ENCODE measurements at places on chromosomes 6 and 20. TPM values are rescaled to one million over a fixed set of nuclear protein-coding genes. Genes with fewer than 3 reads are reported as not detected.

DNA sequence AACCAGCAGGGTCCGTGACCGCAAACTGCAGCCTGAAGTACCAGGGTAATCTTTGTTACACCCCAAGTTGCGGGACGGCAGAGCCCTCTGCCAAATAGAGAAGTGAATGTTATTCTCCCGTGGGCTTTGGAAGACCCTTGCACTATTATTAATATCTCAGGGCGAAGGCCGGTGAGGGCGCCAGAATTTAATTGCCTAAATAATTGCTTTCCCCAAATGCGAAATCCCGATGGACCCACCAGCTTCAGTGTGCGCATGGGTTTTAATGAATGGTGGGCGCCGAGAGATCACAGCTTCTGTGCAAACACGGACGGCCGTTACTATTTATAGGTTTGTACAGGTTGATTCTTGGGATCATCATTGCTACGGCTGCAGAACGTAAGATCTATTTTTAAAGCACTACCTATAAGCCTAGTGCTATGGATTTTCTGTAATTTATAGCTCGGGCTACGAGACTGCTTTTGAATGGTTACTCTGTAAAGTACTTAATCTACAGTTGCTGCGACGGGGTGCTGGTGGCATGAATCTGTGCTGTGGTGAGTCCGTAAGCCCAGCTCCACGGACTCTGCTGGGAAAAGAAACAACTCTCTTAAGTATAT lies 15.2 kb upstream of the PHACTR3 start:
- no peak for DNase-seq
- no peaks in the 10 kb centered on the region for H3K4me1 ChIP-seq
- peaks cover 9% of the 10 kb centered on the region for H3K27me3 ChIP-seq
- H3K36me3 ChIP-seq: no peaks in the 10 kb centered on the region

DNA sequence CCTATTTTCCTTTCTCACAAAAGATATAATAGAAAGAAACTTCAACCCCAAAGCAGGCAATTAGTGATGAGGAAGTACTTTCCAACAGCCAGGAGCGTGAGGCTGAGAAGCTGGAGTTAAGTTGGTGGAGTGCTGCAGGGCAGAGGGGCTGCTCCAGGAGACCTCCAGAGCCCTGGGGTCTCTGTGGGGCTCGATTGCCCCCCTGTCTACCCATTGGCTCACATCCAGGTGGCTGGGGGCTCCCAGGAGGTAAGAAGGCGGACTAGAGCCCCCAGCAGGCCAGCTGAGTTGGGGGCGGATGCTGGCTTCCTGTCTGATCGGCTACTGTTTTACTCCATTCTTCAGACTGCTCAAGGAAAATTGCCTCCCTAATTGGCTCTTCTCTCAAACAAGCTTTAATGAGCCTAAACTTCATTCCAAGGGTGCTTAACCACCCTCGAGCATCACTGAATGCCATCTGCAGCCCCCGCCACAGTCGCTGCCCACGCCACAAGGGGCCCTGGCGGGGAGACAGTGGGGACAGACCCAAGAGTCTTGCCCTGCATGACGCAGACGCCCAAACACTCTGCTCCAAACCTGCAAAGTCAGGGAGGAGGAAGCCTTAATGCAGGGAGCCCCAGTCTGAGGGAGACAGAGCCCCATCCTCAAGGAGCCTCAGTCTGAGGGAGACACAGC lies 78.6 kb downstream of the MDGA1 start:
- H3K4me1 ChIP-seq: no peaks in the 10 kb centered on the region

GRCh38 chr6:167426651-167427050 lies 101.8 kb downstream of the TTLL2 start:
- H3K27ac ChIP-seq: no peak overlapping the region
- no peaks in the 10 kb centered on the region for H3K4me1 ChIP-seq
- H3K4me3 ChIP-seq: no peak overlapping the region

GRCh38 chr6:29502597-29502996 lies 14.8 kb upstream of the MAS1L start:
- H3K4me3 ChIP-seq: no peak overlapping the region
- H3K4me1 ChIP-seq: no peaks in the 10 kb centered on the region
- H3K27ac ChIP-seq: no peak overlapping the region
- no peaks in the 10 kb centered on the region for H3K27me3 ChIP-seq
- DNase-seq: no peak

GRCh38 chr6:24113891-24114290 lies 12.1 kb upstream of the NRSN1 start:
- H3K27ac ChIP-seq: no peak overlapping the region
- no peaks in the 10 kb centered on the region for H3K4me1 ChIP-seq
- no peaks in the 10 kb centered on the region for H3K27me3 ChIP-seq
- no peak for DNase-seq
- H3K4me3 ChIP-seq: no peak overlapping the region

DNA sequence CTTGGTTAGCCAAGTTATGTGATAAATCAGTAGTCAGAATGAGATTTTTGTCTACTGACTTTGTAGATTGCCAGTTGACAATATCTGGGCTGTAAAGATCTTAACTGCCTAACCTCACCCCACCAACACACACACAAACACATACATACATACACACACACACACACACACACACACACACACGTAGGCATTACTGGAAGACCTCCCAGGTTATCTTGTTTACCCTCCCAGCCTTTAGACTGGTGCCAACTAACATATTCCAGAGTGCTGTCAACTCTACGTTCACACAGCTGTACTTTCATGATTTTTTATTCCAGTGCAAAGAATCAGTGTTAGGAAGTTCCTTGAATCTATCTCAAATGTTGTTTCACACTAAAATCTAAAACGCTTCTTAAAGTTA lies 38.9 kb downstream of the BMP5 start:
- H3K27me3 ChIP-seq: no peaks in the 10 kb centered on the region
- peak overlapping the region; percentile 73 for H3K27ac ChIP-seq
- no peak overlapping the region for H3K4me3 ChIP-seq

DNA sequence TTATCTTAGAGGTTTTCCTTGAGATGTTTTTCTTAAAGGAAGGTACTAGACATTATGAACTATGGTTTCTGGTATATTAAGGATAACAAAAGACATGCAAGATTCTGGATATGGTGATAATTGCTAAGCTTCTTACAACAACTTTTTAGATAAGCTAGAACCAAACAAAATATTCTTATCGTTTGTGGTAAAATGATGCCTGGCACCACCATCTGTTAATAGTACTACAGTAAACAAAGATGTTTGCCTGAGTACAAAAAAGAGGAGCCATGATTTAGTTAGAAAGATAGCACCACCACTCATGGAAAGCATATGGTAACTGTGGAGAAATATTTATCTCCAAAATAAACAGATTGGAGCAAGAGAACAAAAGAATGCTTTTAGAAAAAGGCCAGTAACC lies 747.3 kb downstream of the COL12A1 start:
- H3K4me3 ChIP-seq: no peak overlapping the region
- H3K4me1 ChIP-seq: no peaks in the 10 kb centered on the region
- H3K36me3 ChIP-seq: no peaks in the 10 kb centered on the region
- H3K27me3 ChIP-seq: no peaks in the 10 kb centered on the region
- DNase-seq: no peak
- no peak overlapping the region for H3K27ac ChIP-seq

DNA sequence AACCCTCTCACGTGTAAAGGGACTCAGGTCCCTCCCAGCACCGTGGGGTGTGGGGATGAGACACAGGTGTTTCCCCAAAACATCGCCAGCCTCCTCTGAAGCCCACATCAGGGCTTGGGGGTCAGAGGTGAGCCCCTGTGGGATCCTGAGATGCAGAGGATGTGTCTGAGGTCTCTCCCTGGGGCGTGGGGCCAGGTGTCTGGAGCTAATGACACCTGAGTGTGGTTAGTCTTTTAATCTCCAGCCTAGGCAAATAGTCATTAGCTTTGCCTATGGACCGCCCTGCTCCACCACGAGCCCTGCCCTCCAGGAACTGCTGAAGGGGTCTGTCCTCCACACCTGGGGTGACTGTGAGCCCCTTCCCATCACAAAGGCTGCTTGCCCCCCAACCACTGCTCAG lies 1.7 kb downstream of the SRMS start:
- no peak overlapping the region for H3K4me3 ChIP-seq
- no peak overlapping the region for H3K27ac ChIP-seq
- no peak for DNase-seq
- peaks cover 10% of the 10 kb centered on the region for H3K4me1 ChIP-seq
- H3K36me3 ChIP-seq: no peaks in the 10 kb centered on the region

GRCh38 chr6:69090132-69090531 lies 455.1 kb downstream of the ADGRB3 start:
- no peaks in the 10 kb centered on the region for H3K27me3 ChIP-seq
- no peak overlapping the region for H3K27ac ChIP-seq
- no peak overlapping the region for H3K4me3 ChIP-seq
- H3K4me1 ChIP-seq: no peaks in the 10 kb centered on the region

- no peak for DNase-seq
- H3K4me3 ChIP-seq: no peak overlapping the region
- no peaks in the 10 kb centered on the region for H3K36me3 ChIP-seq
- H3K27ac ChIP-seq: no peak overlapping the region
- H3K27me3 ChIP-seq: no peaks in the 10 kb centered on the region
- H3K4me1 ChIP-seq: peaks cover 4% of the 10 kb centered on the region
These were observed 53.6 kb downstream of the MDGA1 start for GRCh38 chr6:37643851-37644672.

DNA sequence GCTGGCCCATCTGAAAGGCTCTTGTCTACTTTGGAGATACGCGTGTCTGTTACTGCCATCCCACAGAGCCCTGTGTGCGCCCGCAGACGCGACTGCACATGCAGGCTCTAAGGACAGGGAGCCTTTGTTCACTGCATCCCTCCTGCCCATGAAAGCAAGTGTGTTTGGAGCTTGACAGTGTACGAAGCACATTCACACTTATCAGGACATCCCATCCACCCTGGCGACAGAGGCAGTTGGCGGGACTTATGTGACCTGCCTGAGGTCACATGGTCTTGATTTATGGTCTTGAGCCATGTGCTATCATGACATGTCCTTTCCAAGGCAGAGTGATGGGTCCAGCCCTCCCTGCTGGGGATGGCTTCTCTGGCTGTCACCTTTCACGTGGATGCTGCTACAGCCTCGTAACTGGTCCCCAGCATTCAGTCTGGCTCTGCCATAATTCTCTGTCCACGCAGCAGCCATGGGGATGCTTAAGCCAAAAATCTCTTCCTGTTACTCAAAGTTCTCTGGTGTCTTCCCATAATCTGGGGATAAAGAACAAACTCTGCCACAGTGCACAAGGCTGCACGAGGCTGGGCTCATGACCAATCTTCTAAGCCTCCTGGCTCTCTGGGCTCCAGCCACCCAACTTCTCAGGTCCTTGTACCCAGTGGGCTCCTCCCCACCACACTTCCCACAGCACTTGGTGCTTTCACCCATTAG lies 36.3 kb upstream of the FAM83D start:
- H3K36me3 ChIP-seq: no peaks in the 10 kb centered on the region
- no peak for DNase-seq
- H3K27ac ChIP-seq: no peak overlapping the region
- H3K4me3 ChIP-seq: no peak overlapping the region
- H3K27me3 ChIP-seq: no peaks in the 10 kb centered on the region
- H3K4me1 ChIP-seq: no peaks in the 10 kb centered on the region

DNA sequence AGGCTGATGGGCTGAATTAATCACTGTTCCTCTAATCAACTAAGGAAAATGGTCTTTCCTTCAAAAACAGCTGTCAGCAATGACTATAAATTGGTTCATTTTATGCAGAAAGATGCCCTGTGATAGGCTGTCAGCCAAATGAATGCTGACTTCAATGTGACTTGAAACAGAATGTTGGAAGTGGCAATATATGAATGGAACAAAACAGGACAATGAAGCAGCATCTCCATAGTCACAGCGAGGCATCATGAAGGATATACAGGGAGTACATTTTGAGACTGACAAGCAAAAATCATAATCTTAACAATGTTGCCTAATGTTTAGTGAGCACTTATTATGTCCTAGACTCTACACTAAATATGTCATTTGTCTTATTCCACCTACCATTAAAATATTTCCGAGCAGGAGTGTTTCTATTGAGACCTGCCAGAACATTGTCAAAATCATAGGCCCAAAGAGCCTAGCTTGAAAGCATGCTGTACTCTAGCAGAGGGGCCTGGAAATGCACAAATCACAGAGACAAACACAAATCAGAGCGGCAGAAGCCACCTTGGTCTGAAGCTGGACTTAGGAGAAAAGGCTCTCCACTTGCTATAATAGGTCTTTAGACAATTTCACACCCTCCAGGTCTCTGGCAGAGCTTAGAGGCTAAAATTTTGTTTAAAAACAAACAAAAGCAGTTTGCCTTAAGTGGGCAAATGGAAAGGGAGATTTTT lies 63.3 kb downstream of the FAM50B start:
- peaks cover 31% of the 10 kb centered on the region for H3K4me1 ChIP-seq
- no peaks in the 10 kb centered on the region for H3K36me3 ChIP-seq
- no peak for DNase-seq
- H3K4me3 ChIP-seq: no peak overlapping the region

DNA sequence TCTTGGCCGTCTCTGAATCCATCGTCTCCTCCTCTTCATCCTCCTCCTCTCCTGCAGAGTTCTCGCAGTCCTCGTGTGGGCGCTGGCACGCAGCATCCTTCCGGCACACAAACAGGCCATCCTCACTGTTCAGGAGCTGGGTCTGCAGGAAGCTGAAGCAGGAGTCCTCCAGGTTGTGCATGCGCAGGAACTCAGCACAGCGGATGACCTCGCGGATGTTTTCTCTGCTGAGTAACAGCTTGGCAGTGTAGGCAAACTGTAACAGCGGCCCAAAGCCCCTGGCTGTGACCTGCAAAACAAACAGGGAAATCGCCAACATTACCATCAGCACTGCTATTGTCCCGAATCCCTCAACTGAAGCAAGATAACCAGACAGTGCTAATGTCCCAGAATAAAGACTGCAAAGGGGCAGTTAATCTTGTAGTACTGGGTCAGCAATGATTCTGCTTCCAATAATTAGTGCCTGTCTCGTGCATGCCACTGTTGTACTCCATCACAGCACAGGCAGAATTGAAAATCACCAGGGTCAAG lies 57.4 kb downstream of the GJA10 start:
- H3K27ac ChIP-seq: peak overlapping the region; percentile 70
- no peak for DNase-seq
- H3K4me3 ChIP-seq: peak overlapping the region; percentile 39
- H3K36me3 ChIP-seq: no peaks in the 10 kb centered on the region

GRCh38 chr6:129686941-129687627 lies 22.9 kb downstream of the ARHGAP18 start:
- H3K4me3 ChIP-seq: no peak overlapping the region
- H3K27me3 ChIP-seq: no peaks in the 10 kb centered on the region
- H3K27ac ChIP-seq: 0 out of 2 replicates have a peak overlapping the region, but pooled peaks have one; percentile 13
- H3K4me1 ChIP-seq: peaks cover 24% of the 10 kb centered on the region

- DNase-seq: no peak
- no peaks in the 10 kb centered on the region for H3K4me1 ChIP-seq
- H3K4me3 ChIP-seq: no peak overlapping the region
- H3K27me3 ChIP-seq: no peaks in the 10 kb centered on the region
These were observed 72.3 kb upstream of the CD2AP start for GRCh38 chr6:47405273-47405672.

GRCh38 chr6:501891-502601 lies 110.5 kb downstream of the IRF4 start:
- peak overlapping the region; percentile 55 for H3K4me3 ChIP-seq
- no peaks in the 10 kb centered on the region for H3K36me3 ChIP-seq
- no peaks in the 10 kb centered on the region for H3K4me1 ChIP-seq
- no peaks in the 10 kb centered on the region for H3K27me3 ChIP-seq
- peak overlapping the region; percentile 1 for H3K27ac ChIP-seq
- no peak for DNase-seq

The GPR63 gene
- 0.95 TPM for total RNA-seq

The TSPYL1 gene
- total RNA-seq: 103 TPM

The SEC63 gene
- 172 TPM for total RNA-seq

The ZSCAN23 gene
- 1.6 TPM for total RNA-seq

All from Panc1 (cell line).